ENCODE measurements at places on chromosomes 1 and 21.

DNA sequence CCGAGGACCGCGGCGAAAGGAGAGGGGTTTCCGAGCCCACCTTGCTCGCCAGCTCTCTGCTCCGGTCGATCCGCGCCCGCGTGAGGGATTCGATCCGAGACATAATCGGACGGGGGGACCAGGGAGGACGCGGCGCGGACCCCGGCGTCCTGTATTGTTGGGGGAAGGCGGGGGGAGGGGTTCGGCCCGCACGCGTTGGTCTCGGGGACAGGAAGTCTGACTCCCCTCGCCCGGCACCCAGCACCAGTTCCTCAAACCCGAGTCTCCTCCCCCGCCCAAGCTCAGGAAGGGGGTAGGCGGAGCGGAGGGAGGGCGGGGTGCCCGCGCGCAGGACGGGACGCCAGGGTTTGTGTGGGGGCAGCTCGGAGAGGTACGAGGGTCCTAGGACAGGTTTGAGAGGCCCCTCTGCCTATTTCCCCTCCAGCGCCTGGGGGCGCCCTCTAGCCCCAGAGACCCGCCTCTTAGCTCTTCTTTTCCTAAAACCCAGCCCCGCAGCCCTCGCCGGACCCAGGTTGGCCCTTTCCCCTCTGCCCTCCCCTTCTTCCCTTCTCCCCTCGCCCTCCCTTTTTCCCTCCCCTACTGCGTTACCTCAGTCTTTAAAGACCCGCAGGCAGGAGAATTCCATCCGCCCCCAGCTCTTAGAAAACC is at the start of gene ARHGEF2:
TSS of gene ARHGEF2 (minus strand) at position 223 of the 648 bp plus-strand sequence. CDS start at position 103, 120 bp downstream.
- peak; percentile 78 for DNase-seq

- DNase-seq = no peak
Measured at GRCh38 chr1:200837931-200838571, 34.7 kb upstream of the GPR25 start.

DNA sequence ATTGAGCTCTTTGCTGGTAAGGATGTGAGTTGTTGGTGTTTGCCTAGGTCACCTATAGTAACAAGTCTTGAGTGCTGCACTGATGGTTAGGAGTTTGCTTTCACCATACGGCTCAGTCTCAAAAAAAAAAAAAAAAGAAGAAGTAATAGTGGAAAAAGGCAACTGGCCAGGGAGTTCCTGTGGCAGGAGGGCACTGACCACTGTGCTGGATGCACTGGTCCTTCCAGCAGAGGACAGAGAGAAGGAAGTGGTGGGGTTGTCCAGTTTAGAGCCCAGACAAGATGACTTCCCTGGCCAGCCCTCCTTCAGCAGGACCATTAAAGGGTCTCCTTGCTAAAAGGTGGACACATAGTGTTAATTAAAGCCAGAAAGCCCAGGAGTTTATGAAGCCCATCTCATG is 11.9 kb upstream of the PTCH2 start:
- no peak for DNase-seq

DNA sequence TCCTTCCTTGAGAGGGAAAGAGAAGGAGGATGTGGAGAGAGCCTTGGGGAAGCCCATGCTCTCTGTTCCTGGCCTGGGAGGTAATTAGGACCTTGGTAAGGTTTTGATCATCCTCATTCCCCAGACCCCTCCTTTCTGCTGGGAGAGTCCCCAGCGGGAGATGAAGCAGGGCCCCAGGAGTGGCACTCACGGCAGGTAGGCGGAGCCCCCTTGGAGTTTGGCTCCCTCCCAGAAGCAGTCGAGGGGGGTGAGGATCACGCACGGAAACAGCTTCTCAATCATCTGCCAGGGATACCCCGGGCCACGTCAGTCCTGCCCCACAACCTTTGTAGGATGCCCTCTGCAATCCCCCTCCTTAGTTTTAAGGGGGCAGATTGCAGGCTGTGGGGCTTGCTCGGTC is 11.5 kb downstream of the PTCH2 start:
- DNase-seq = no peak

DNA sequence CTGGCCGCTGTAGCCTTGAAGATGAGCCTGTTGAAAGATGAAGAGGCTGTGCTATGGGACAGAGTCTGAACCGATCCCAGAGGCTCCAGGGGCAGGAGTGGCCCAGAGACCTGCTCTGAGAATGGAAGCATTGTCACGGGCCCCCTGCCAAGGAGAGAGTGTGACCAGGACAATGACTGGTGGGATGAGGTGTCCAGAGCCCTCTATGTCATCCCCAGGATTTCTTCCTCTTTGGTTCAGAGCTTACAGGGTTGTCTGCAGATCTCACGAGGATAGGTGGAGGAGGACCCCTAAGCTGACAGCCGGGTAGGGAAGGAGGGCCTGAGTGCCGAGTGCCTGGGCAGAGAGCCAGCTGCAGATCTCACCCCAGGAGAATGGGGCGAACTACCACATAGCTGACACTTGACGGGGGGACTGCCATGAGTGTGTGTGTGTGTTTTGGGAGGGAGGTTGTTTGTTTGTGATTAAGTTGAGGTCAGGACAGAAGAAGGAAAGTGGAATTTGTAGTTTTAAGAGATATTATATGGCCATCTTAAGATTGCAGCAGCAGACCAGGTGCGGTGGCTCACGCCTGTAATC is 25.4 kb downstream of the PIK3CD start:
- DNase-seq = no peak

DNA sequence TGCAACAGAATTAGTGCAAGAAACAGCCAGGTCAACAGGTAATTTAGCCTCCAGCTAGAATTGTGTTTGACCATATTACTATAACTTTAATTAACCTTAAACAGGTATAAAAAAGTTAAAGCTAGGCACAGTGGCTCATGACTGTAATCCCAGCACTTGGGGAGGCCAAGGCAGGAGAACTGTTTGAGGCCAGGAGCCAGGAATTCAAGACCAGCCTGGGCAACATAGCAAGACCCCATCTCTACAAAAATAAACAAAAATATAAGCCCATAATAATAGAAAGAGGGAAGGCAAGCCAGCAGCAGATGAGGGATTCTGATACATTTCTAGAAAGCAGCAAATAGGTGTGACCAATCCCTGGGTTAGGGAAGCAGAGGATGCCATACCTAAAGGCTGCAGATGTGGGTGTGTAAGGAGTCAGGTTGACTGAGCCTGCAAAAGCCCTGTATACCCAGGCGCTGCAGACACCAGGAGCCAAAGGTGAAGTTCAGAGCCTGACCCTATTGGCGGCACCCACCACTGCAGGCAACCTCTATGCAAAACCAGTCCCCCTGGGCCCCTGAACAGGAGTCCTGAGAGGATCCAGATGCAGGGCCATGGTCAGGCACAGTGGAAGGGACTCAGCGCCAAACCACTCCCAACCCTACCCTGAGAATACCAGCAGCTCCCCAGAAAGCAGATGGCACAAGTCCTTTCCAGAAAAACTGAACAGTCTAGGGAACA is 19.3 kb upstream of the LSS start:
- DNase-seq = no peak

- DNase-seq = no peak
Measured at GRCh38 chr1:236575523-236575922, 28.8 kb downstream of the HEATR1 start.

DNA sequence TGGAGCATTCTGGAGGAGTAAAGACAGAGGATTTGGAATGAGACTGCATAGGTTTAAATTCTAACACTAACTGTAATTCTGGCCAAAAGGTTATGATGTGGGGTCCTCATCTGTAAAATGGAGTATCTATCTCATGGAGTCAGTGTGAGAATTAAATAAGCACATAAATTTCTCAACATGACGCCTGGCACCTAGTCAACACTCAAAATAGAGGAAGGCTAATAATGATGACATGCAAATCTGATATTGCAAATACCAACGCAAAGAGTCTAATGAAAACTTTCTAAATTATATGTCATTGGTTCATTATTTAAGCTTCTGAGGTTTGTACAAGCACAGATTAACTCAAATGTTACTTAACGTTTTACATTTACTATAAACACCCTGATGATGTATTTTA is 29.6 kb downstream of the APP start:
- no peak for DNase-seq

- no peak for DNase-seq
Measured at GRCh38 chr1:59138402-59138801, 158.5 kb upstream of the FGGY start.

DNA sequence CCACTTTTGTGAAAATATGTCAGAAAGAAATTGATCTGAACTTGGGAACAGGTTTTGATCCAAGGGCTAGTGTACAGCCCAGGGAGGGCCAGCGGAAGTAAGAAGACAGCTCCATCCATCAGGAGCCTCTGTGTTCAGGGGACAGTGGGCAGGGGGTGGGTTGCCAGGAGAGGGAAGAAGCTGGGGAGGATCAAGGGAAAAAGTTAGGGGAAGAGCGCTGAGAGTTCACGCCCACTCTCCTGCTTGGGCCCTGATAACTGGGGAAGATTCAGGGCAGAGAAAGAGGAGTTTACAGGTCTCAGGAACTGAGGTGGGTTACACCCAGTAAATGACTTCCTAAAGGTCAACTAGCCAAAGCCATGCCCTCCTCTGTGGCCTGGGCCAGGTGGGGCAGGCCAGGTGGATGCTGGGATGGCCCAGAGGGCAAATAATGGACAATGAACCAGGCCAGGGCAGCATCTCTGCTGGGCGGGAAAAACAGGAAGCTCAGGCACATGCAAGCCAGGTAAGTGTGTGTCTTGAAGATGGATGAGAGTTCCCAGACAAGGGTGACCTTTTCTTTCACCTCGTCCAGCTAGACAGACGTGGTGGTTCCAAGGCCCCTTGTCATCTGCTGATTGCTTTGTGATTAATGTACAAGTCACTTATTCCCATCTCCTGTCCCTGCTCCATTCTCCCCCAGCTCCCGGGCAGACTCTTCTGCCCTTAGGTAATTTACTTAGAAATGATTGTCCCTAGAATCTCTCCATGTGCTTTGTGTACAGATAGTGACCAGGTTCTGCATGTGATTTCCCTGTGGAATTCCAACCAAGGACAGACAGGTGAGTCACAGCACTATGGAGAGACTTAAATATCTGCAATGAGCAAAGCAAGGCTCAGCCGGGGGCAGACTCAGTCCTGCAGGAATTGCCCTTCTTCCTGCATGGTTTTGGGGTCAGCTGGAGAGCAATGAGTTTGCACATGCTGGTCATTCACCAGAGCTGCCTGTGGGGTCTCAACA is 57.0 kb downstream of the MDM4 start:
- no peak for DNase-seq

DNA sequence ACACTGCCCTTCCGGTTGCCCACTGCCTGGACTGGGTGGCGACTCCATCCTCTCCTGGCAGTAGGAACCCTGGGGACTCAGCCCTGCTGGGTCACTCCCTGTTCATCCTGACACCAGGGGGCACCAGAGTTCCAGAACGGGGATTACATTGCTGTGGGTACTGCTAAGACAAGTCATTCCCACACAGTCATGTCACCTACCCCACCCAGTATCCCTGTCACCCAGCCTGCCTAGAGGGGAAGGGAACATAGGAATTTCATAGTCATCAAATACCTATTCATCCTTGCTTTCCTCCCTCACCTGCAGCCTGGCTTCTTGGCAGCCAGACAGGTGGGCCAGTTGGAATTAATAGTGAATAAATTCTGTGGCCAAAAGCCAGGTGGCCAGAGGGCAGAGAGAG is 9.8 kb upstream of the SFN start:
- peak; percentile 75 for DNase-seq
